ENCODE measurements at places on chromosomes 2 and 18. TPM values are rescaled to one million over a fixed set of nuclear protein-coding genes. Genes with fewer than 3 reads are reported as not detected.

- no peak for DNase-seq
These were observed 176.2 kb upstream of the ST6GAL2 start for GRCh38 chr2:107062173-107062572.

The IKZF2 gene
- total RNA-seq: 7.6 TPM

The SLC4A3 gene
- total RNA-seq: 10.0 TPM

- no peak for DNase-seq
These were observed 95.3 kb downstream of the CCDC93 start for GRCh38 chr2:117918608-117919007.

DNA sequence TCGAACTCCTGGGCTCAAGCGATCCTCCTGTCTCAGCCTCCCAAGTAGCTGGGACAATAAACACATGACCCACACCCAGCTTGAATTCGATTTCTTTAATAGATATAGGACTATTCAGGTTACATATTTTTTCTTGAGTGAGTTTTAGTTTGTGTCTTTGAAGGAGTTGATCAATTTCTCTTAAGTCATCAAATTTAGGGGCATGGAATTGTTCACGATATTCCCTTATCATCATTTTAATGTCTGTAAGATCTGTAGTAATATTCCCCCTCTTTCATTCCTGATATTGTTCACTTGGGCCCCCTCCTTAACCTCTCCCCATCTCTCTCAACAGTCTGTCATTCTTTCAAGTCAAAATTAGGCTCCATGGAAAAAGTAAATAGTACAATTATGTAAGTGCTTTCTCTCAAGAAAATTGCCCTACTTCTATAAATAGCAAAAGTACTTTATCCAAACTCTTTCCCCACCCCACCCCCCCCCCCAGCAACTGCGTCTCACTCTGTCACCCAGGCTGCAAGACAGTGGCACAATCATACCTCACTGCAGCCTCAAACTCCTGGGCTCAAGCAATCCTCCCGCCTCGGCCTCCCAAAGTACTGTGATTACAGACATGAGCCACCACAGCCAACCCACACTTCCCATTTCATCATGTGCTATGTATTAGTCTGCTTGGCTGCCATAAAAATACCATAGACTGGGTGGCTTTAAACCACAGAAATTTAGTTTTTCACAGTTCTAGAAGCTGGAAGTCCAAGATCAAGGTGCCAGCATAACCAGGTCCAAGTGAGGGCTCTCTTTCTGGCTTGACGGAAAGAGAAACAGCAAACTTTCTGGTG is 20.1 kb downstream of the WDR33 start:
- no peak for DNase-seq

GRCh38 chr2:230346465-230346864 is 19.5 kb downstream of the SP140L start:
- DNase-seq: no peak

GRCh38 chr2:79640001-79640400 is 127.2 kb downstream of the CTNNA2 start:
- DNase-seq: no peak

DNA sequence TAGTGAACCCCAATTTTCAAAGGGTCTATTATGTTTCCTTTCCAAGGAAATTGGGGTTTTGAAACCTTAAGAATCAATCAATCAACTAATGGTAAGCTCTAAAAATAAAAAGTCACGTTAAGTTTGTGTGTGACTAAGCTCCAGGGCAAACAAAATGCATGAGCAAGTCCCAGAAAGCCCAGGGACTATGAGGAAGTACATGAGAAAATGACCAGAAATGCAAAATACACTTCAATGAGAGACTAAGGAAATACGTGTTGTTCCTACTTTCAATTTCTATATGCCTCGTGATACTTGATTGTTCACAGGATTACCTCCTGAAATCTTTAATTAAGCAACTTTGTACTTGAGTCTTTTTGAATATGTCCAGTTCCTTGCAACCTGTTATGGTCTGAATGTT is 684.4 kb upstream of the SYT4 start:
- DNase-seq: no peak

DNA sequence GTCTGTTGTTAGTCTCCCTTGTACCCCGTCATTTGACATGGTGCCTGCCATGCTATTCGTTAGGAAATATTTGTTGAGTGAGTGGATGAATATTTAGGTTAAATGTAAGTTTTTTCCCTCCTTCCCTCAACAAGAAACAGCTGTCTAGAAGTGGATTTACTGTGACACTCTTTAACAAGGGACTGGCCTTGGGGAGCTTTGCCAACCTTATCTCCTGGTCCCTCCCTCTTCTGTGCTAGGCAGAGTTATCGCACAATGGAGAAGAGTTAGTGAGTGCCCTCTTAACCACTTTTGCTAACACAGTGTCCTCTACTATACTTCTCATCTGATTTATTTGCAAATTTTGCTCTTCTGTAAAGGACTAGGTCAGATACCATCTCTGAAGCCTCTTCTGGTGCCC is 61.2 kb downstream of the DIS3L2 start:
- no peak for DNase-seq

DNA sequence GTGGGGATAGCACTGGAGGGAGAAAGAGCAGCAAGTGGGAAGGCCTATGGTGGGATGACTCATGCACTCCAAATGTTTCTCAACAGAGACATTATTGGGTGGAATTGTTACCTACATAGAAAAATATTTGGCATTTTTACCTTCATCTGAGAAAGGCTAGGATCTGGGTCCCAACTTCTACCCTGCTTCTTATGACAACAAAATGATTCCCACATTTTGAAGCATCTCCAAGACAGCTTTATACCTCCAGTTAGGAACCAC is 908.9 kb upstream of the GYPC start:
- DNase-seq: no peak

- no peak for DNase-seq
These were observed 106.0 kb downstream of the KIAA1328 start for GRCh38 chr18:36934884-36935283.

The TEX44 gene
- not detected for total RNA-seq

DNA sequence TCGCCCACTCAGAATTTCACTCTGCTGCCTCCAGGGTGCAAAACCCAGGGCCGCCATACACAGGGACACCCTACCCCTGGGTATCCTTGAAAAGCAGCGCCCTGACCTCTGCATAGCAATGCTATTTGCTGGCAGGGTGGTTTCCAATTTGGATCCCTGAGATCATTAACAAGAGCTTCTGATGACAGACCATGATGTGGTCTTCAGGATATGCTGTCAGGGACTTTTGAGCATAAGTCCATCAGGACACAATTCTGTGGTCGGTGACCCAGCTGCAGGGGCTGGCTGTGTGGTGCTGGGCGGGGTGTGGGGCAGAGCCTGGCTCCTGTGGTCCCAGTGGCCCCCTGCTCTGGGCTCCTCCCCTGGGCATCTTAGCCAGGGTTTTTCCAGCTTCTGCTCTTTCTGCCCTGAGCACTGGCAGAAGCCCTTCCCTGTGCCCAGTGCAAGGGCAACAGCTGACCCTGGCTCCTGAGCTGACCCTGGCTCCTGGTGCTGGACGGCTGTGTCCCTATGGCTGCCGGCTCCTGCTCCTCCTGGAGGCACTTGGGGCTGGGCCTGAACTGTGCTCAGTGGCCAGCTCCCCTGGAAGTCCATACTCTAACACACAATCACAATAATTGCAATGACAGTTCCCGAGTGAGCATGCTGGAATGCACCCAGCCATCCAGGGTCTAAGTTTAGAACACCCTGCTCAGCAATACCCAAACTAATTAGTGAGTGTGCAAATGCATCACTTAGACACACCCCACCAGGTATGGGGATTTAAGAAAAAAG is 271.5 kb downstream of the HDAC4 start:
- DNase-seq: no peak

The LAMA1 gene
- total RNA-seq: 96.1 TPM

The ANKRD30B gene
- not detected for total RNA-seq

DNA sequence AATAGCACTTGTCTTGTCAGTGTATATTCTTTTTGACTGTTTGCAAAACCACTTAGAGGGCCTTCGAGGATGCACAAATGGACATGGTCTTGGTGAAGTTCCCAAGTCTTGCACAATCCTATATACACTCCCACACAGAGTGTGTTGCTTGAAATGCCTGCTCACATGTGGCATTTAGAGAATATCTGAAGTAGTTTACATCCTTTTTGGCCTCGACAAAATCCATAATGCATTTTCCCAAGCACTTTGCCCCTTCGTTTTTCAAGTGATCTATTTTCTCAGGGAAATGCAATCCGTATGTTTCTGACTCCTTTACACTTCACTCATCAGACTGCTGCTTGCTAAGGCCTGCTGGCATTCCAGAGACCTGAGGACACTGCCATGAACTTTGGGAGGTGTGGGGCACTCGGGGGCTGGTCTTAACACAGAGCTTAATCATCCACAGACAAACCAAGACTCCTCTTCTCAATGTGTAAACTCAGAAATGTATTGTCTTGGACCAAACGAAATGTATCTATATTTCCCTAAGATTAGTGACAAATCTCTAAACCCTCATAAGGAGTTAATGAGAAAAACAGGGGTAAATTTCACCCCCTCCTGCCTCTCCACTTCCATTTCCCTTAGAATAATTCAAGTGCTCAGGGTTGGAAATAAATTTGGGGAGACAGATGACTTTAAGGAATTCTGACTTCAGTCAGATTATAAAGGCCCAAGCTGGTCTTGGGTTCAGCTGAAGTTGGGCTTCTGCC is 219.3 kb upstream of the APCDD1 start:
- DNase-seq: no peak

DNA sequence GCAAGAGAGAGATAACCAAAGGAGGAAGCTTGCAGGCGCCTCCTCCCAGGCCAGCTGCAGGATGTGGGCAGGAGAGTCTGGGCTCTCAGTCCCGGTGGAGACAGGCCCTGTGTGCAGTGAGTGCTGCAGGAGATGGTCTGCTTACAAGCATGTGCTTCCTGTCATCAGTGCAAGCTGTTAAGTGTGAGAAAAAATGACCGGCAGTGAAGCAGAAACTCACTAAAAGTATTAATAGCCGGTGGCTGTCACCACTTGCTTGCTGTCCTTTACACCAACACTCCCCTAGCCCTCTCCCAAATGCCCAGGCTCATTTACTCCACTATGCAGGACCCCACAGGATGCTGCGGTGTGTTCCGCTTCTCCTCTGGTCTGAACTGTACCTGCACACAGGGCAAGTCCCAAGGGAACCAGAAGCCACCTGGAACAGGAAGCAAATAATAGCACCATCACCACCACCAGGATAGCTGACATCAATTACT is 435.6 kb upstream of the HS6ST1 start:
- no peak for DNase-seq

The CHRNG gene
- total RNA-seq: not detected

GRCh38 chr2:16623031-16623430 is 42.6 kb downstream of the CYRIA start:
- no peak for DNase-seq

DNA sequence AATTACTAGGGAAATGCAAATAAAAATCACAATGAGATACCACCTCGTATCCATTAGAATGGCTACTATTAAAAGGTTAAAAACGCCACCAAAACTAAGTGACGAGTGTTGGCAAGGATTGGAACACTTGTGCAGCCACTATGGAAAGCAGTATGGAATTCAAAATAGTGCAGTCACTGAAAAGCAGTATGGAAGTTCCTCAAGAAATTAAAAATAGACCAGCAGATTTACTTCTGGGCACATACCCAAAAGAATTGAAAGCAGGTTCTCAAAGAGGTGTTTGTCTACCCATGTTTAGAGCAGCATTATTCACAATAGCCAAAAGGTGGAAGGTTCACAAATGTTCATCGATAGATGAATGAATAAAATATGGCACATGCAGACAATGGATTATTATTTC is 149.7 kb upstream of the STON1 start:
- no peak for DNase-seq

The IL1RL1 gene
- total RNA-seq: not detected

GRCh38 chr2:126543081-126543480 is 112.9 kb upstream of the GYPC start:
- no peak for DNase-seq

GRCh38 chr2:34899079-34899478 is 1300.0 kb upstream of the FAM98A start:
- no peak for DNase-seq

DNA sequence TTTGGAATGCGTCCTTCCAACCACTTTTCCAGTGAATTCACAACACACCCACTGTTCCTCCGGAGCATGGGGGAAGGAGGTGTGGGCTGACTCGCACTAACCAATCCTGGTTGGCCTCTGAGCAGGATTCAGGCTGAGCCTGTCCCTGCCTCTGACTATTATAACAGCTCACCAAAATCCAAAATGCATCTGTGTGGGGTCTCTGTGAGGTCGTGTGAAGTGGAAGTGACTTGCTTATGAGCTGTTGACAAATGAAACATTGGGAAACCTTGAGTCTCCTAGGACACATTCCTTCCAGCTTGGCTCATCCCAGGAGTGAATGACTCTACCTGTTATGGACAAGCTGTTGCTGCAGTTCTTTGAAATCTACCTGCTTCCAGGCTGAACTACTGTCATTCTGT is 1.5 kb downstream of the CIDEA start:
- no peak for DNase-seq

GRCh38 chr2:237326266-237327171 is 87.4 kb downstream of the COL6A3 start:
- DNase-seq: no peak

The RGPD3 gene
- total RNA-seq: 0.14 TPM
